ENCODE measurements at places on chromosomes 12 and 14.

DNA sequence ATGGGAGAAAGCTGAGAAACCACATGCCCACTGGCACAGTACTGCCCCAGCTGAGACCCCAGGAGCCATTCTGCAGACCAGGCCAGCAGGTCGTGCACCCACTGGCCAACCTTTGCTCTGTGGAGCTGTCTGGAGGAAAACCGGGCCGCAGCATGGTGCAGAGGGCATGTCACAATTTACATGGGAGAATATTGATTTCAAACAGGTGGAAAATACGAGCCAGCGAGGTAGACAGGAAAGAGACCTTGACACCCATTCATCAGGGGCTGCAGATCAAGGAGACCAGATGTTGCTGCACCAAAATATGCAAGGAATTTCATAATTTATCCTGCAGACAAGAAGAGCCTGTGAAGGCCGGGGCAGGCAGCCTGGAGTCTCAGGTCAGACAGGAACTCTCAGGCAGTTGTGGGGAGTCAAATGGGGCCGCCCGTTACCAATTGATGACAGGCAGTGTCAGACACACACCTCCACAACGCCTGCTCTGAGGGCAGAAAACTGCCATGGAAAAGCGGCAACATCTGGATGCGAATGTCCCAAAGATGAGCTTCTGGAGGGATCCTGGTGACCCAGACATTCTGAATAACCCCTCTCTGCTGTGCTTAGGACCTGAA, 74.6 kb upstream of the BCL11B start:
- no peak for DNase-seq

- no peak for DNase-seq
These were observed 16.8 kb upstream of the MYL2 start for GRCh38 chr12:110937104-110937641.

DNA sequence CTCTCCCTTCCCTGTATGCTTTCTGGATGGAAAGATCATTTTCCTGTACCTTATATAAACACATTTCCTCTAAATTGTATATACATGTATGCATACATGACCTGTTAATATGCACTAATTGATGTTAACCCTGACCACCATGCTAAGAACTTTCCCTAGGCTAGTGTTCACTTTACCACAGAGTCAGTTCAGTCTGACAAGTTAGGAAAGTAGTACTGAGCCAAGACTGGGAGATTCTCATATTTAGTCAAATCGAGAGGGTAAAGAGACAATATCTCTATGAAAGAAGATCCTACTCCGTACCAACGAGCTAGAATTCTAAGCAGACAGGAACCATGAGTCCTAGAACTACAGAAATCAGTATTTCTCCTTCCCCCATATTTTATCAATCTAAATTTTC, 36.8 kb downstream of the ATF7 start:
- no peak for DNase-seq

- no peak for DNase-seq
These were observed 268.0 kb downstream of the BTG1 start for GRCh38 chr12:91877456-91878235.

DNA sequence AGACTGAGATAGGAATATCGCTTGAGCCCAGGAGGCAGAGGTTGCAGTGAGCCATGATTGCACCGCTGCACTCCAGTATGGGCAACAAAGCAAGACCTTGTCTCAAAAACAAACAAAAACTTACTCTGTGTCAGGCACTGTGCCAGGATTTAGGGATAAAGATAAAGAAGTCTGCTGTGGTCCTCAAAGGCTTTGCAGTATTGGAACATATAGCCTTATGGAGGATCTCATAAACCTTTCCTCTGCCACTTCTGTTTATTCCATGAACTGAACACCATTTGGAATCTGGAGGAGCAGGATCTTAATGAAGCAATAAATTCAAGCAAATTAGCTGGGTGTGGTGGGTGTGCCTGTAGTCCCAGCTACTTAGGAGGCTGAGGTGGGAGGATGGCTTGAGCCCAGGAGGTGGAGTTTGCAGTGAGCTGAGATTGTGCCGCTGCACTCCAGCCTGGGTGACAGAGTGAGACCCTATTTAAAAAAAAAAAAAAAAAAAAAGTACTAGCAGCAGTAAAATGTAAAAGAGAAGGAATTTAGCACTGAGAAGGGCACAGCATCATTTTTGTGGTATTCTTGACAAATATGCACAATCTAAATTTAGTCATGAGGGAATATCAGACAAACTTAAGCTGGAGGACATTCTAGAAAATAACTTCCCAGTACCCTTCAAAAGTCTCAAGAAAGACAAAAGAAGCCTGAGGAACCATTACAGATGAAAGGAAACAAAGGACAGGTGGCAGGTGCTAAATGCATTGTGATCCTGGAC, 27.1 kb downstream of the BMAL2 start:
- DNase-seq = no peak

DNA sequence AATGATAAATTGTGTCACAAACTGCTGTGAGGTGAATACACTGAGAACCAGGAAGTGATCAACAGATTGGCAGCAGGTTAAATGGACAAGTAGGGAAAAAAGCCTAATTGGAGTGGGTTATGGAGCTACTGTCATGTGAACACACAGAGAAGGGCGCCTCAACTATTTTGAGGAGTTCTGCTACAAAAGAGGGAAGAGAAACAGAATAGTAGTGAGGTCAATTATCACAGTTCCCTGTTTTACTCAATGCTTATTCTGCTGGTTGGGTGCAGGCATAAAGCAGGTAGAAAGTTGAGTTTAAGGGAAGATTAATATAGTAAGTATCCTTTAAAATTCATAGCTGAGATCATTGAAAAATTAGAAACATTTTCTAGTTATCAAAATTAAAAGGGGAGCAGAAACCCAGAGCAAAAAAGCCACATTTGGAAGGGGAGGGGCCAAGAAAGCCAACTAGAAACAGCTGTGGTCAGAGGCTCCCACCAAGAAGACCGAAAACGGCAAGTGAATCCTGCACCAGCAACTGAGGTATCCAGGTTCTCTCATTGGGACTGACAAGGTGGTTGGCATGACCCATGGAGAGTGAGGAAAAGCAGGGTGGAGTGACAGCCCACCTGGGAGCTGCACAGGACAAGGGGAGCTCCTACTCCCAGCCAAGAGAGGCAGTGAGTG, 105.7 kb downstream of the ZC3H14 start:
- no peak for DNase-seq

DNA sequence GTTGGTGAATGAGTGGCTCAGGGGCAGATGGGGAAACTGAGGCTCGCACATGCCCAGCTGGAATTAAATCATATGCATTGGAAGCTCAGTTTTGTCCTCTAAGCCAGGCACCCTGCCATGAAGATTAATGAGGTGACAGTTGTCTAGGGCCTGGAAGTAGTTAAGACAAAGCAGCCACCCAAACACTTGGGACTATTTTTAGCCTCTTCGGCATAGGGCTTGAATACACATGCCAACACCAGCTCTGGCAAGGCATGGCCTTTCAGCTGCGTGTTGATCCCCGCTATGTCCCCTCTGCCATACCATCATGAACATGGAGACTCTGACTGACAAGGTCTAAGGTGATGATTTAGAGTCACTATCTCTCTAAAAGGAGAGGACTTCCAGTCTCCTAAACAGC, 250.2 kb downstream of the KSR2 start:
- DNase-seq = no peak

GRCh38 chr12:52251367-52252051, 18.5 kb downstream of the KRT7 start:
- no peak for DNase-seq
